A549 treated with CORT108297 at 1 μM for 4 hours (cell line): ENCODE measurements at places on chromosomes 5 and 9. TPM values are rescaled to one million over a fixed set of nuclear protein-coding genes. Genes with fewer than 3 reads are reported as not detected.

LMX1B gene
- total RNA-seq = 1.4 to 2.0 TPM (median 1.7 TPM) in 5 replicates

PLPP6 gene
- total RNA-seq = 9.3 to 12.8 TPM (median 10.4 TPM) in 5 replicates

SRD5A1 gene
- 18.4 to 32.2 TPM (median 29.6 TPM) in 5 replicates for total RNA-seq

DYNC2I2 gene
- 92.7 to 147 TPM (median 145 TPM) in 5 replicates for total RNA-seq

PRPF4 gene
- 55.1 to 61.9 TPM (median 55.6 TPM) in 5 replicates for total RNA-seq

RANBP6 gene
- 12.4 to 16.9 TPM (median 14.6 TPM) in 5 replicates for total RNA-seq

IFNB1 gene
- total RNA-seq = 0.15 TPM in 1 of 5 replicates, not detected in the others
